Inflammatory macrophage treated with lipopolysaccharide for 4 hours (primary cell): ENCODE measurements at places on chromosomes 3 and 15.

- no peak for DNase-seq
Measured at GRCh38 chr15:48584812-48585563, 60.5 kb downstream of the FBN1 start.

DNA sequence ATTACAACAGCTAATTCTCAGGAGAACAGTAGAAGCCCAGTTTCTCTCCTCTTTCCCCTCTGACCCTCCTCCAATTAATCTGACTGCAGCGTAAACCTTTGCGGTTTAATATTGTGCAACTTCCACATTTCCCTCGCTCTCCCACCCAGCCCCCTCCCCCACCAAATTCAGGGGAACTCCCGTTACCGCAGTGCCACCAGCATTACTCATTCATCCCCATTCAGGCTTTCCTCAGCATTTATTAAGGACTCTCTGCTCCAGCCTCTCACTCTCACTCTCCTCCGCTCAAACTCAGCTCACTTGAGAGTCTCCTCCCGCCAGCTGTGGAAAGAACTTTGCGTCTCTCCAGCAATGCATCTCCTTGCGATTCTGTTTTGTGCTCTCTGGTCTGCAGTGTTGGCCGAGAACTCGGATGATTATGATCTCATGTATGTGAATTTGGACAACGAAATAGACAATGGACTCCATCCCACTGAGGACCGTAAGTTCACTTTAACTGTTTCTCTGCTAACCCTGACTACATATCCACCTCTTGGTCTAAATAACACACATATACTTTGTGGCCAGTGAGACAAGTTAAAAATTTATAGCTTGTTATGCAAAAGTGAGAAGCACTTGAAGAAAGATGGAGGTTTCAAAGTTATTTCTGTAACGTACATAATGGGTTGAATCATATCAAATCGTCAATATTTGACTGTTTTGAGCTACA is at the start of gene PTX3:
Gene PTX3 (plus strand): TSS at position 268 of the 709 bp plus-strand sequence. CDS start 84 bp downstream, at position 352.
- peak; percentile 88 for DNase-seq

DNA sequence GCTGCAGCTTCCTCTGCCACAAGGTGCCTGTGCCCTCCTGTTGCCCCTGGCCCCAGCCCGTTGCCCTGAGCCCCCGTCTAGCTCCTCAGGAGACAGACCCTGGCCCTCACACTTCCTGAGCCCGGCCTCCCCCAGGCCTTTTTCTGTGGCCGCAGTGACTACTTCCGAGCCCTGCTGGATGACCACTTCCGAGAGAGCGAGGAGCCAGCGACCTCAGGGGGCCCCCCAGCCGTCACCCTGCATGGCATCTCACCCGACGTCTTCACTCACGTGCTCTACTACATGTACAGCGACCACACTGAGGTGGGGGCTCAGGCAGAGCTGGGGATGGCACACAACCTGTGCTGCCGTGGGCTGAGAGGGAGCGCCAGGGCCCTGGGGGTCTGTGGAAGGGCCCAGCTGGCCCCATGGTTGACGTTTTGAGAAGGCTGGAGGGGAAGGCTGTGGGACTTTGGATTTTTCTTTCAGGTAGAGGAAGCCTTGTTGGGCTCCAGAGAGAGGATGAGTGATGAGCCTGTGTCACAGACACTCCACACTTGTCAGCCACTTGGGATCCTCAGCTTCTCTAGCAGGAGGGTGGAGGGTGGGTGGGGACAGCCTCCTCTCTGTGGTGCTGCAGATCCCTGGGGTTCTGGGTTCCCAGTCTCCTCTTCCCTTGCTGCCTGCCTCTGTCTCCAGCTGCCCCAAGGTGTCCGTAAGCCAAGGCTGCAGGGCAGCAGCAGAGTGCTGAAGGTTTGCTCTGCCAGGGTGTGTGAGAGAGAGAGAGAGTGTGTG is 5.0 kb downstream of the ABTB1 start:
- no peak for DNase-seq

GRCh38 chr3:126535636-126536035 is 11.7 kb downstream of the CHST13 start:
- DNase-seq, result no peak

DNA sequence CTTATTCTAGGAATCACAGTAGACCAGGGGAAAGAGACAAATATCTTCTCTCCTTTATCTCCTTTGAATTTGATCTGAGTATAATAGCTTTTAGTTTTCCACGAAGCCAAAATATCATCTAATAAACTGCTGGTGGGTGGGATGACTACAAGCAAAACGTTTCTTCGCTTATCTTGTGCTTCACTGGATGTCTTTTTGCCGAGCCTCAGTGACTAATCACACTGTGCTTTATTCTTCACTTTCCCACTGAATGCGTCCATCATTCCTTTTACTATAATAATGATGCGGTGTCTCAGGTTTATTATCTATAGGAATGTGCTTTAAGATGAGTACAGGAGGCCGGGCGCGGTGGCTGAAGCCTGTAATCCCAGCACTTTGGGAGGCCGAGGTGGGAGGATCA is 32.5 kb downstream of the CEP152 start:
- no peak for DNase-seq

- DNase-seq, result no peak
Measured at GRCh38 chr3:59803268-59803667, 753.4 kb upstream of the CFAP20DC start.

GRCh38 chr3:153652076-153652475 is 469.1 kb upstream of the ARHGEF26 start:
- no peak for DNase-seq

GRCh38 chr3:37086918-37087317 is 87.5 kb downstream of the LRRFIP2 start:
- no peak for DNase-seq

DNA sequence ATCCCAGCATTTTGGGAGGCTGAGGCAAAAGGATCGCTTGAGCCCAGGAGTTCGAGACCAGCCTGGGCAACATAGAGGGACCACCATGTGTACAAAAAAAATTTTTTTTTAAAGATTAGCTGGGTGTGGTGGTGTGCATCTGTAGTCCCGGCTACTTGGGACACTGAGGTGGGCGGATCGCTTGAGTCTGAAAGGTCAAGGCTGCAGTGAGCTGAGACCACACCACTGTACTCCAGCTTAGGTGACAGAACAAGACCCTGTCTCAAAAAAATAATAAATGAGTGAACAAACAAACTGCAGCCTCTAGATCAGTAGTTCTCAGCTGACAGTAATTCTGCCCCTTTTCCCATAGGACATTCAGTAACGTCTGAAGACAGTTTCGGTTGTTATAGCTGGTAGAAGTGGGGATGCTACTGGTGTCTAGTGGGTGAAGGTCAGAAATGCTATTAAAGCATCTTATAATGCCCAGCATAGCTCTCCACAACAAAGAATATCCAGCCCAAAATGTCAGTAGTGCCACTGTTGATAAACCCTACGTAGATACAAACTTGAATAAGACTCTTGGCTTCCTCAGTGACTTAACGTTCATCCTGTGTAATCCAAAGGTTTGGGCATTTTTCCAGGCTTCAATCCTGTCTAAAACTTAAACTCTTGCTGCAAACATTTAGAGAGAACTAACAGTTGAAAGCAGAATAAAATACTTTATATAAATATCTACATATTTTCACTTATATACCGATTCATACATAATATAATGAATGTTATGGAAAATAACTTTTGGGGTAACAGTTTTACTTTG is 10.6 kb downstream of the SMC4 start:
- no peak for DNase-seq

GRCh38 chr3:149621218-149622005 is 36.4 kb downstream of the WWTR1 start:
- DNase-seq, result peak; percentile 64

- no peak for DNase-seq
Measured at GRCh38 chr3:148631124-148631903, 66.4 kb upstream of the AGTR1 start.

DNA sequence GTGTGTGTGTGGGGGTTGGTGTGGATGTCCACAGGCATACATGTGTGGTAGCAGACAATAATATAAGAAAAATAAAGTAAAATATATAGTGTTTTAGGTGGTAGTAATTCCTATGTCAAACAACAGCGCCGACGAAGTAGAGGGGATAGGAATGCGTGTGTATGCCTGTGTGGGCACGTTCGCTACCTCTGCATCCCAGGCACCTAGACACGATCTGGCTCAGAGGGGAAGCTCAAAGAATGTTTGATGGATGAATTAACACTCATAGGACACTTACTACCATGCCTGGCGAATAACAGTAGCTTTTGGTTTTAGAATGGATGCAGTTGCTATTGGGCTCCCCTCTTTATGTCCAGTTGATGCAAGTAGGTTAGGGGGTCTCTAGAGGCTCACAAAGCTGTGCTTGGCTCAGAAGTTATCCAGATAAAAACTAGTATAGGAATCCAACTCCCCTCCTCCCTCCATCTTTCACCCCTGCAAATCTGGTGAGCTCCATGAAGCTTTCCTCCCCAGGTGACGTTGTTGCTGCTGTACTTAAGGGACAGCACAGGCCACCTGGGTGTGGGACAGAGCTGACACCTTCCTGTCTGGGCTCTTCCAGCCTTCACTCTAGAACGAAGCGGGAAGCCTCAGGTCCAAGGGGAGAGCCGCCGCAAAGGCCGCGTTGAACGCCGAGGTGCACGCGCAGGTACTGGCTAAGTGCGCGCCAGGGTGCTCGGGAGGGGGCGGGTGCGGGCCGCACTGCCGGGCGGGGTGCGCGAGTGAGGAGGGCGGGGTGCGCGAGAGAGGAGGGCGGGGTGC is 192.6 kb upstream of the LYSMD4 start:
- DNase-seq, result peak; percentile 7

GRCh38 chr3:158768881-158769543 is 32.8 kb upstream of the MFSD1 start:
- DNase-seq, result no peak

DNA sequence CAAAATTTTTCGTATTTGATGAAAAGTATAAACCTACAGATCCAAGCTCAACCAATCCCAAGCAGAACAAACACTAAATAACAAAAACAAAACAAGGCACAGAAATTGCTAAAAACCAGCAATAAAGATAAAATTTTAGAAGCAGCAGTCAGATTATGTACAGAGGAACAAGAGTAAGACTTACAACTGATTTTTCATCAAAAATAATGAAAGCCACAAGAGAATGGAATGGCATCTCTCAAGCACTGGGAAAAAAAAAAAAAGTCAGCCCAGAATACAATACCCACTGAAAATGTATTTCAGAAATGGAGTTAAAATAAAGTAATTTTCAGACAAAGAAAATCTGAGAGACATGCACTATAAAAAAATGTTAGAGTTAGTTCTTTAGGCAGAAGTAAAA is 27.0 kb downstream of the GPR156 start:
- DNase-seq, result no peak

GRCh38 chr15:39290711-39291435 is 290.0 kb upstream of the THBS1 start:
- no peak for DNase-seq

- DNase-seq, result no peak
Measured at GRCh38 chr3:169179321-169179720, 484.2 kb downstream of the MECOM start.

- DNase-seq, result no peak
Measured at GRCh38 chr3:46422617-46423016, 15.6 kb downstream of the CCRL2 start.

- no peak for DNase-seq
Measured at GRCh38 chr3:172653004-172653572, 57.8 kb downstream of the NCEH1 start.

DNA sequence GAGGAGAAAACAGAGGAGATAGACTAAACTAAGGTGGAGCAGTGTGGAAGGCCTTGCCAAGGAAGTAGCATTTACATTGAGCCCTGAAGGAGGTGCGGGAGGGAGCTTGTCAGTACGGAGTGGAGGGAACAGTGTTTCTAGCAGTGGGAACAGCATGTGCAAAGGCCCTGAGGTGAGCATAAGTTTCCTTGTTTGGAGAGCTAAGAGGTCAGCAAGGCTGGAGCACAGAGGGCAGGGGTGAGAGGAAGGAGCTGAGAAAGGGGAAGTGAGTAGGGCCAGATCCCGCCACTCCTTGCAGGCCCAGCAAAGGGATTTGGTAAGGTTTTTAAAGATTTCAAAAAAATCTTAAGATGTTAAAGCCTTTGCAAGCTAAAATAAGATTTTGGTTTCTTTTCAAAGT is 70.1 kb downstream of the HMCES start:
- DNase-seq, result peak; percentile 53

DNA sequence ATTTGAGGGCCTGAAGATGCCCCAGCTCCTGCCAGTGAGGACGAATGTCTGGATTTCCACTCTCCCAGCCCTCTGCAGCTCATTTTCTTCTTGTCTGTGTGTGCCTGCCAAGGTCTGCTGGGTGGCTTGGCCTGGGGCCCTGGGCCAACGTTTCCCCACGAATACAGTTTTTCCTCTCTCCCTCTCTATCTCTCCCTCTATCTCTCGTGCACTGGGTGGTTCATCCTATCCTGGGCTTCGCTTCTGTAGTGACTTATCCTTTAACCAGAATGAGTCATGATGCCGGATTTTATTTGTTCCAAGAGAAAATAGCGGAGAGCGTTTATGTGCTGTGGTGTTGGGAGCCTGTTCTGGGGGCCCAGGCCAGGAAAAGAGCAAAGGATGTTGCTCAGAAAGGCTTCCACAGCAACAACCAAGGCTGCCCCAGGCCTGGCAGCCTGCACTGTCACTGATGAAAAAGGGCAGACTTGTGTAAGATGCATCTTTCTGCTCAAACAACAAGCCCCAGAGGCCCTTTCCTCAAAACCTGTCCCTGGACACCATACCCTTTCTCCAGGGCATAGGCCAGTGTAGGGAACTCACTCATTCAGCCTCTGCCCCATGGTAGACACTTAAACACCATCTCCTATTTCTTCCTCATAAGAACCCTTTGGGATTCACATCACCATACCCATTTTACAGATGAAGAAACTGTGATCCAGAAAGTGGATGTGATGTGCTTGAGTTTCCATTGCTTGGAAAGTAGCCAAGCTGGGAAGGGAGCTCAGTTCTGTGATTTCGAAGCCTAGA is 47.3 kb downstream of the ITGA11 start:
- no peak for DNase-seq

- DNase-seq, result peak; percentile 67
Measured at GRCh38 chr3:168051531-168052471, 43.9 kb downstream of the GOLIM4 start.

GRCh38 chr15:31396881-31397560 is 70.4 kb downstream of the KLF13 start:
- peak; percentile 86 for DNase-seq

GRCh38 chr3:101850246-101851051 is 1.1 kb downstream of the NFKBIZ start:
- peak; percentile 82 for DNase-seq

DNA sequence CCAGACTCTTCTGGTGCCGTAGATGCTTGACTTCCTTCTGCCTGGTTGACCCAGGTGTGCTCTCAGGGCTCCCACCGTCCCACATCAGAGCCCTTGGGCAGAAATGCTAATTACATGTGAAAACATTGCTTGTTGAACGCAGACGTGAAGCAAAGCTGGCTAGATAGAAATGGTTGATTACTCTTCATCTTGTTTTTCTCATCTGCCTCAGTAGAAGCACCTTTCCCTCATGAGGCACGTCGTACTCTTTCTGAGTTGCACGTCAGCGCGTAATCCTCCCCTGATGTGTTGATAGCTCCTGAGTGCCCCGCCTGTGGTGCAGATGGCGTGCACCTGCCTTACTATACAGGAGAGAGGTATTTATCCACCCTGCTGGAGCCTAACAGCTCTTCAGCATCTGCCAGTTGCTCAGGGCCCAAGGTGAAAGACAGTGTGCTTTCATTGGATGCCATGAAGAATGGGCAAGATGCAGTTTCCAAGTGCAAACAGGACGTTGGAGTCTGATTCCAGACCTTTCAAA is 18.1 kb downstream of the MAP6D1 start:
- DNase-seq, result no peak

GRCh38 chr3:39499651-39500273 is 32.3 kb downstream of the MOBP start:
- DNase-seq, result no peak

- DNase-seq, result peak; percentile 91
Measured at GRCh38 chr15:63497642-63498467, 6.5 kb upstream of the USP3 start.
